Naive thymus-derived CD4-positive, alpha-beta T cell (primary cell): ENCODE measurements at places on chromosomes 7 and 10. TPM values are rescaled to one million over a fixed set of nuclear protein-coding genes. Genes with fewer than 3 reads are reported as not detected.

Gene IDE
- 36.5 and 38.5 TPM in 2 replicates for total RNA-seq

DNA sequence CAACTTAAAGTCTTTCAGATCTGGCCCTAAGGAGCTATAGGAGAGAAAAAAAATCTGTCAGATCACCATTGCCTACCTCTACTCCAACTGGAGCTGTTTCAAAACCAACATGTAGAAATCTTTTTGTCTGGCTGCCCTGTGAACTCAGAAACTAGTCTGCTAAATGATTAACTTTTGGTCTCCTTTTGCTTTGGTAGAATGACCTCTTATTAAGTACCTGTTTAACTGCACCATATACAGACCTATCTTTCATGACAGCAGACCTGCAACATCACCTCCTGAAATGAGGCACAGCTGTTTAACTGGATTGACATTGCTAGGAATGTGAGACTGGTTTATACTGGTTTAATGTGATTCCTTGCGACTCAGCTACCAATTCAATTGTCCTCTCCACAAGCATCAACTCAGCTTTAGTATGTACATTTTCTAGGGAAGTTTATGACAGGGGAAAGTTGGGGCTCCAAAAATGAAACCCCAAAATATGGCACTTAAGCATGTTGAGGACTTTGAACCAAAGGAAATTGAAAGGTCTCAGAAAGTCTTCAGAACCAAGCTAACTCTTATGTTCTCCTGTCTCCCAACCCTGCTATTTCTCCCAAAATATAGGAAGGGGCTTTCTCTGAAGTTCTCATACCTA lies 1.8 kb downstream of the CYP3A43 start:
- DNase-seq, result no peak

Gene GRID2IP
- 0.69 TPM for total RNA-seq

DNA sequence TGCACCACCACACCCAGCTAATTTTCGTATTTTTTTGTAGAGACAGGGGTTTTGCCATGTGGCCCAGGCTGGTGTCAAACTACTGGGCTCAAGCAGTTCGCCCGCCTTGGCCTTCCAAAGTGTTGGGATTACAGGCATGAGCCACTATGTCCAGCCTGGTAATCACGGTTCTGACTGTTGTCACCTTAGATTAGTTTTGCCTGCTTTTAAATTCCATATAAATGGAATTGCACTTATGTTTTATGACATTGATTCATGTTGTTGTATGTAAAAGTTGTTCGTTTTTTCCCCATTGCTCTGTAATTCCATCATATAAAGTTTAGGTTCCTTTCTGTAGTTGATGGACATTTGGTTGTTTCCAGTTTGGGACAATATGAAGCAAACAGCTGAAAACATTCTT lies 106.0 kb downstream of the CAMK1D start:
- DNase-seq, result no peak

DNA sequence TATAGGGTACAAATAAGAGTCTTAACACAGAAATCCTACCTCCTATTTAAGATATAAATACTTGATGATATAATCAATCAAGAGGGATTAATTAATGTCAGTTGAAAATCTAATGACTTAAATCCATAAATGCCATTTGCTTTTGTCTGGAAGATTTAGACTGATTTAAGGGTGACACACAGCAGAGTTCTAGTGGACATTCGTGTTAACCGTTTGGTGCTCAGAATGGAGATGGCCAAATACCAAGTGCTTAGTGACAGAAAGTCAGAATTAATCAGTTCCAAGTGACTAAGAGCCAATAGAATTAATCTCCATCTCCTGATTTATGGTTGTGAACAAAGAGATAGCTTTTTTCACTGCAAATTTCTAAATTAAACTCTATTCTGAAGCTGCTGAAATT lies 36.2 kb downstream of the NAMPT start:
- no peak for DNase-seq

DNA sequence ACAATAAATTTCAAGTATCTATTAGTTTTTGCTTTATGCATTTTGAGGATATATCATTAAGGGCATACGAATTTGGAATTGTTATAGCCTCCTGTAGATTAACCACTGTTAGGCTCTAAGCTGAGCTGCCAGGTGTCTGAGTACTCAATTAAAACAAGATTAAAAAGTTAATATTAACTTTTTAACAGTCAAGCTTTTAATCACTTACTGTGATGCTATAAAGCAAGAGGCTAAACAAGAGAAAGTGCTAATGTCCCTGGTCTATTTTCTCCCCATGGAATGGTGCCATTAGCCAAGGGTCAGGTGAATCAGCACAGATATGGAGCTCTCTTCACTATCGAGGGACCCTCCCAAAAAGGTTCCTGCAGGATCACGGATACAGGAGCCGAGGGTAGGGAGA lies 9.7 kb downstream of the GSAP start:
- DNase-seq, result no peak

DNA sequence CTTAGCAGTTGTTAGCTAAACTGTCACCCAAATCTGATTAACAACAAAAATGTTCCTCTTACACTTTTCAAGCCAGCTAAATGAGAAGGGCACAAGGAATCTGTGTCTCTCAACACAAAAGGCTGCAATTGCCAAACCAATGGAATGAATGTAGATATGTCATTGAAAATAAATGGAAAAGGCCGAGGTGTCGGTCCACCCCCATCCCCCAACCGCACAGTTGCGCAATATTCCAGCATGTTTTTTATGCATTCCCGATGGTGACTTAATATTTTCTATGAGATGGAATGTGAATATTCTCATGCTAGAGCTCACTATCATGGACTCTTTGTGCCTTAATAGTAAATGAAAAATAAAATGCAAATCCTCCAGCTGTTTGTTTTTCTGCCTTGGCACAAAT lies 181.6 kb upstream of the LRGUK start:
- no peak for DNase-seq

Gene ZNF32
- total RNA-seq, result 44.4 TPM

GRCh38 chr10:59302381-59302780 lies 60.0 kb downstream of the FAM13C start:
- no peak for DNase-seq

Gene SHH
- not detected in 2 replicates for total RNA-seq

GRCh38 chr10:22049635-22050034 lies 46.1 kb upstream of the DNAJC1 start:
- DNase-seq, result no peak

Gene ZNF485
- 10.6 TPM for total RNA-seq

DNA sequence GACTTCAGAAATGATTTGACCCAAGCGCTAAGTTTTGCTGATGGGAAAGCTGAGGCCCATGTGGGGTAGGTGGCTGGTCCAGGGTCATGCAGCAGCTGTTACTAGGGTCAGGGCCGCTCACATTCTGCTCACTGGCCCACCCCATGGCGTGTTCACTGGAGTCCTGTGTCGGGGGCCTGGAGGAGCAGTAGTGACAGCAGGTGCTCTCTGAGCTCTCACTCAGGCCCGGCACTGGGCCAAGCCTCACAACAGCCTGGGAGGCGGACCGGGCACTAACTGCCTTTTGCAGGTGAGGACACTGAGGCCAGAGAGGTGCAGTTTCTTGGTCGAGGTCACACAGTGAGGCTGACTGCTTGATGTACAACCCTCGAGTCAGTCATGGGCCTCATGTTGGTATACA lies 82.7 kb downstream of the GLRX3 start:
- no peak for DNase-seq

GRCh38 chr7:158311791-158312190 lies 275.8 kb downstream of the PTPRN2 start:
- DNase-seq, result no peak

Gene TRIM74
- 8.0 TPM for total RNA-seq

DNA sequence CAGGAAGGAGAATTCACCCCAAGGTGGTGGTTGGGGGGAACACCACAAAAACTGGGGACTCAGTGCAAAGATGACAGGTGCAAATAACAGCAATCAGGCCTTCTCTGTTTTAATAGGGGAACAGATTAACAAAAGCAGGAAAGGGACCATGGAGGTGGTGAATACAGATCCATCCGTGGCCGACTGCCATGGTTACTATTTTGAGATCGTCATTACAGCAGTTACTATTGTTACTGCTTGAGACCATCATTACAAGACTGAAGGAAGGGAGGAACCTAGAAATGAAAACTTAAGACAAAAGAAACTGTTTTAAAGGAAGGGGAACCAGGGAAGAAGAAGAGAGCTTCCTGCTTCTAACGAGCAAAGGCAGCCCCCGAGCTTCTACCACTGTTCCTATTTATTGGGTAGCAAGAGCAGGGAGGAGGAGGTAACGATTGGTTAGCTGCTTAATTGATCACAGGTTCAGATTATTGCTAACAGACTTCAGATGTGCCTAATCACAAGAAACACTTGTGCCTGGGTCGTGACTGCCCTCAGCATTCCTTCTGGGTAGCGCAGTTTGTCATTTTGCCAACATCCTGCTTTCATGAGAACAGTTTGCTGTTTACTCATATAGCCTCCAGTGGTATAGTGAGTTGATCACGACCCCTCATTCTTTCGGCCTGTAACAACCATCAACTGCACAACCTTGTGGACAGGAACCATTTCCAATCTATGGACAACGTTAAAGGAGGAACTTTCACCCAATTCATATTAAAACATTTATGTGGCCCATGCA lies 216.3 kb downstream of the CHCHD3 start:
- no peak for DNase-seq

GRCh38 chr10:132175907-132176581 lies 10.7 kb upstream of the DPYSL4 start:
- no peak for DNase-seq

DNA sequence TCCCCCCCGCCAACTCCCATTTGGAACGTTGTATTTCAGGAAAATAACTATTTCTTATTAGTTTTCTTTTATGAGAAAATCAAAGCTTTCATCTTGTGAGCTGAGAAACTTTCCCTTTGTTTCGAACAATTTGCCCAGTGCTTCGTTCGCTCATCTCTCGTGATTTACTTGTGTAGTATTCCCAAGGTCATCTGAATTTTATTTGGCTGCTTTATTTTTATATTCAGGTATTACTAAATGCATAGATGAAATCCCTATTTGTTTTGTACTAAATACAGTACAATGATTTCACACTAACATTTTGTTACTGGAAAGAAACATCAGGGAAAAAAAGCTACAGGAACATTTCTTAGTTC lies 12.0 kb upstream of the EBLN1 start:
- DNase-seq, result no peak

Gene TRIM73
- 14.2 and 17.1 TPM in 2 replicates for total RNA-seq

GRCh38 chr7:69564454-69565417 lies 33.5 kb upstream of the AUTS2 start:
- no peak for DNase-seq

DNA sequence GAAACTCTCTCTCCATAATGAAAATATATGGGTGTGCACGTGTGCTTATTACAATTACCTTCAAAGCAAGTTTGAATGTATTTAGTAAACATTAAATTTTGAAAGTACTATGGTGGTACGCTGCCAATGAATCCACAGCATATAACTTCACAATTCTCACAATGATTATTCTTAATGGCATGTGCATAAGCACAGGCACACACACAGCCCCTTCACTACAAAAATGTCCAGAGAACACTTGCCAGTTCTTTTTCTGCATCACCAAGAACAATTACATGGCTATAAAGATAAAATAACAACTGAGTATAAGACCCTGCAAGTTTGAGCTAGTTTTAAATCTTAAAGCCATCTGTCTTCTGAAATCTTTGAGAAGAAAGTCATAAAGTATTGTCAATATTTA lies 22.2 kb downstream of the SGCE start:
- no peak for DNase-seq

GRCh38 chr10:70567603-70568002 lies 34.9 kb downstream of the PRF1 start:
- no peak for DNase-seq

DNA sequence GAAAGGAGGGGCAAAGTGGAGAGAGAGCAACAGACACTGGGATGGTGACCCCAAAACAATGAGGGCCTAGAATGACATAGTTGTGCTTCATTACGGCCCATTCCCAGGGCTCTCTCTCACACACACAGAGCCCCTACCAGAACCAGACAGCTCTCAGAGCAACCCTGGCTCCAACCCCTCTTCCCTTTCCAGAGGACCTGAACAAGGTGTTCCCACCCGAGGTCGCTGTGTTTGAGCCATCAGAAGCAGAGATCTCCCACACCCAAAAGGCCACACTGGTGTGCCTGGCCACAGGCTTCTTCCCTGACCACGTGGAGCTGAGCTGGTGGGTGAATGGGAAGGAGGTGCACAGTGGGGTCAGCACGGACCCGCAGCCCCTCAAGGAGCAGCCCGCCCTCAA lies 20.7 kb downstream of the PRSS2 start:
- DNase-seq, result no peak

Gene CAMK1D
- 32.8 TPM for total RNA-seq

DNA sequence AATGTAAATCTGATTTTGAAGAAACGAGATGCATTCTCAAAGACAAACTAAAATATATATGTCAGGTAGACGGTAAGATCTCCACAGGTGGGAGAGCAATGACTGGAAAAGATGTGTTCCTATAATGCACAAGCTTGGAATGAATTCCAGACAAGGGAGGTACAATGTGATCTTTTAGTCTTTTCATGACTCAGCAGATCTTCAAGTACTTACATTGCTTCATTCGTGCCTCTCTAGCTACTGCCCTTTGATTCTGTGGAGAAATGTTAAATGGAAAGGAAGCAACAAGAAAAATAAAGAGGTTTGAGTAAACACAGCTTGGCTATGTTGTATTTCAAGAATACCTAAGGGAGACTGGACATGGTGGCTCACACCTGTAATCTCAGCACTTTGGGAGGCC lies 106.6 kb downstream of the GAD2 start:
- DNase-seq, result no peak

DNA sequence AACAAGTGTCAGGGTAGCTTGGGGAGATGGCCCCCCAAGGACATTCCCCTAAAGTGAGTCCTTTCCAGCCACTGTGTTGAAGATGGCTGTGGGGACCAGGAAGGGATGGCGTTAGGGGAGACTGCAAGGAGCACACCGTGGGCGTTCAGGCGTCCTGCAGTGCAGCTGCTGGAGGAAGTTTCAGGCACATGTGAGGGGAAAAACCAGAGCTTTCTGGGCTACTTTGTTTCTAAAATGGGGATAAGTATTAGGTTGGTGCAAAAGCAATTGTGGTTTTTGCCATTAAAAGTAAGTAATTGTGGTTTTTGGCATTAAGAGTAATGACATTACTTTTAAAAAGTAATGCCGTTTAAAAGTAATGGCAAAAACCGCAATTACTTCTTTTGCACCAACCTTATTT lies 14.3 kb downstream of the PRF1 start:
- no peak for DNase-seq

GRCh38 chr7:122532406-122533269 lies 166.3 kb downstream of the RNF133 start:
- DNase-seq, result no peak

Gene PLPP4
- not detected for total RNA-seq

DNA sequence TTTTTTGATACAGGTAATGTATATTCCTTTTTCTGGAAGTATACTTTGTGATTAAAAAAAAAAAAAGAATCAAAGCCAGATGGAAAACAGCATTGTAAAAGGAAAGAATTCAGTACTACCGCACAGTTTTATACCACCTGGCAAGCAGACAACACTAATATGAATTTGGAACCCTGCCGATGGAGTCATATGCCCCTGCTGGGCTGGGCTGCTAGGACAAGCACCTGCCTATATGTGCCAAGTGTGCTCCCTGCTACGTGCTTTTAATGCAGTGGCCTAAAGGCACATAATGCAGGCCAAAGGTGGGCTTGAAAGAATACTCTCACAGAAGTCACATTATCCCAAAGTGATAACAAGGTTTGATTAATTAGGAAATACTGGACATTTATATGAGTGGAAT lies 29.8 kb upstream of the WAC start:
- no peak for DNase-seq

Gene FLNC
- total RNA-seq, result 0.05 TPM

GRCh38 chr7:8249121-8249520 lies 12.8 kb downstream of the ICA1 start:
- DNase-seq, result no peak
